ENCODE measurements at places on chromosomes 2 and 18. TPM values are rescaled to one million over a fixed set of nuclear protein-coding genes. Genes with fewer than 3 reads are reported as not detected.

GRCh38 chr2:28292491-28292890, 100.2 kb upstream of the FOSL2 start:
- DNase-seq = no peak

Gene NT5C1B
- not detected for total RNA-seq

DNA sequence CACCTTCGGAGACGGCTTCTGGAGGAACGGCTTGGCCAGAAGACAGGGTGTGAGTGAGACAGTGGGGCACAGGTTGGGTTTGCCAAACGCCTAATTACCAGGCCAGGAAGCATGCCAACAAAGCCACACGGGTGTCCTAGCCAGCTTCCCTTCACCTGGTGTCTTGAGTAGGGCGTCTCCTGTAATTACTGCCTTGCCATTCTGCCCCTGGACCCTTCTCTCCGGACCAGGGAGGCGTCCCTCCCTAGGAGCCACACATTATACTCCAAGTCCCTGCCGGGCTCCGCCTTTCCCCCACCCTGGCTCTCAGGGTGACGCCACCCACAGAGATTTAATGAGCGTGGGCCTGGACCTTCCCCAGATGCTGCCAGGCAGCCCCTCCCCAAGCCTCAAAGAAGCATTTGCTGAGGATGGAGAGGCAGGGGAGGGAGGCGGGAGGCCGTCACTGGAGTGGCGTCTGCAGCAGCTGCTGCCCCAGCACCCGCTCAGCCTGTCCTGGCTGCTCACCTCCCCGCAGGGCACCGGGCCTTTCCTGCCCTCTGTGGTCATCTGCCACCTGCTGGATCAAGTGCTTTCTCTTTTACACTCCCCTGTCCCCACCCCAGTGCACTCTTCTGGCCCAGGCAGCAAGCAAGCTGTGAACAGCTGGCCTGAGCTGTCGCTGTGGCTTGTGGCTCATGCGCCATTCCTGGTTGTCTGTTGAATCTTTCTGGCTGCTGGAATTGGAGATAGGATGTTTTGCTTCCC, 20.7 kb downstream of the FOSL2 start:
- DNase-seq = no peak

Gene RBFA
- 32.9 TPM for total RNA-seq

Gene TUBB8B
- not detected for total RNA-seq

DNA sequence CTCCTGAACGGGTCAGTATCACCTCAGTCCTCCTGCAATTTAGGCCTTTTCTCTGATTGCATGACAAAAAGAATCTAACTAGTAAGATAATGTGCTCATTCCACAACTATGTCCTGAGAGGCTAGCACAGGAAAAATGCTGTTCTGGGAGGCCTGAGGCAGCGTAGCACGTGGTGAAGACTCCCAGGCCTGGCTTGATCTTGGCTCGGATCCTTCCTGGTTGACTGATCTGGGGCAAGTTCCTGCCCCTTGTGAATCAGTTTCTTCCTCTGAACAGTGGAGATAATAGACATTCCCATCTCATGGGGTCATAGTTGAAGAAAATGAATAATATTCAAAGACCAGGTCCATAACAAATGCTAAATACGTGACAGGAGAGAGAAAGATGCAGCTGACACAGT, 12.3 kb downstream of the FBLN7 start:
- peak; percentile 34 for DNase-seq

DNA sequence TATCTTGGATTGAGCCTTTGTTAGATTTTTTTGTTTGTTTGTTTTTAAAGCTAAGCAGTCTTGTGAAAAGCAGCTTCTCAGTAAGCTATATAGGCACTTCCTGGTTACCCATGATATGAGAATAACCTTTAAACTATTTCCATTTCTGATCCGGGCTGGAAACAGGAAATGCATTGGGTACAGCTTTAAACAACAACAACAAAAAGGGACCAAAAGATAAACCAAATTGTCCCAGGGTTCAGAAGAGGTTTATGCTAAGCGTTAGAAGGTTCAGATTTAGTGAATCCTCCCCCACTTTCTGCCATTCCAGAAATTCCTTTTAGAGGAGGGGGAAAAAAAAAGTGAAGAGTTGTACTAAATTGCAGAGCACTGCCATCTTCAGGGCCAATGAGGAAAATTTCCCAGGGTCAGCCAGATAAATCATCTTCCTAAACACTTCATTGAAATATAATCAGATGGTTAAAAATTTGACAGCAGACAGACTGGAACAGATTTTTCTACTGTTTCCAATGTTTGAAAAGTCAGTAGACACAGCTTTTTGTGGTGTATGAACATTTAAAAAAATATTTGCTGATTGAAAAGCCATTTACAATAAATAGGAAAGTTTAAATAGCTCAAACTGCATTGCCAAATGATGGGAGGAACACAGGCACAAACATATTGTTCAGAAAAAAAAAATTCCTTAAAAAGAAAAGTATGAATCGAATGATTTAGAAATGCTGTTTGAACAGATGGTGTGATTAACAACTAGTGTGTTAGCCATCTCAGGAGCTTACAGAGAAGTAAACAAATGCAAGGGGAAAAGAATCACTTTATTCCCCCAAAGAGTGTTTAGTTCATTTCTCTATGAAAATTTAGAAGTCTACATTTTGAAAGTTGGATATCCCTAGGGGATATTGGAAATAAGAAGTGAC, 189.9 kb upstream of the TANK start:
- peak; percentile 15 for DNase-seq

DNA sequence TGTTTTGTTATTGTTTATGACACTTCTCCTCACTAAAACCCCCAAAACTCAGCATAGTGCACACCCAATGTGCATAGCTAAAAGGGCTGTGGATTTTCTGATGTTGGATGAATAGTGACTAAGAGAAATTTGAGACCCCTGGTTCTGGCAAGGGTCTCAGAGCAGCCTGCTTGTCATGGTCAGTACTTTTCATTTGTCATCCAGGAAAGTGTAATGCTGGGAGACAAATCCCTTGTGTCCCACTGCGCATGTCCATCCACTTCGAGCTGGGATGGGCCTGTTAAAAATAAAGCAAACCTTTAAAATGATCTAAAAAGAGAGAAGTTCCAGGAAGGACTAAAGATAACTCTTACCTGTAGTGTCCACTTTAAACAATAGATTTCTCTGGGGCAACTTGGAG, 46.9 kb upstream of the LYPD1 start:
- no peak for DNase-seq

GRCh38 chr2:11507517-11507916, 26.3 kb upstream of the GREB1 start:
- no peak for DNase-seq

- DNase-seq = no peak
Observed at GRCh38 chr2:144595686-144596072, 75.8 kb upstream of the ZEB2 start.

Gene C2orf66
- not detected for total RNA-seq

GRCh38 chr2:39416140-39416539, 20.9 kb downstream of the MAP4K3 start:
- no peak for DNase-seq

Gene GRP
- total RNA-seq = not detected

DNA sequence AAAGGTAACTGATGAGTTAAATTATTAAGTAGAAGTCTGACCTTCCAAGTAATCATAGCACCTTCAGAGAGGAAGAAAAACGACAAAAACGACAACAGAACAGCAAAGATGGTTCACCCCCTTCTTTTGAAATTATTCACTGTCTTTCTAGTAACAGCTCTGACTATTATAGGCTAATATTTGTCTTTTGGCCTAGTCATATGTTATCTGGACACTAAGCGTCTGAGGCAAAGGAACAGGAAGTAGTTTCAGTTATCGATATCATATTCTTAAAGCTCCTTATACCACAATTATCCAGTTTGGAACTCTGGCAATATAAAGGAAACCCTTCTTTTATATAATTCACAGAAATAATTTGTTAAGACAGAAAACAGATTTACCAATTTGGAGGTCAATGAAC, 27.6 kb upstream of the SLC40A1 start:
- no peak for DNase-seq

GRCh38 chr2:67752969-67753368, 309.8 kb downstream of the C1D start:
- DNase-seq = no peak
